ENCODE measurements at places on chromosomes 12 and 14. TPM values are rescaled to one million over a fixed set of nuclear protein-coding genes. Genes with fewer than 3 reads are reported as not detected.
A peak's percentile ranks its signal among the peaks of the same experiment; 100 is the strongest.

Gene TTLL5
- polyA plus RNA-seq: 26.7 TPM

Gene ACRBP
- polyA plus RNA-seq: 6.6 TPM

Gene ADAMTS20
- 1.2 TPM for polyA plus RNA-seq

Gene TRPV4
- polyA plus RNA-seq: 15.6 TPM

Gene TSFM
- 41.1 TPM for polyA plus RNA-seq

Gene PTPRB
- polyA plus RNA-seq: 15.9 TPM

Gene LRTM2
- polyA plus RNA-seq: 0.41 TPM

Gene CMA1
- 0.16 TPM for polyA plus RNA-seq

DNA sequence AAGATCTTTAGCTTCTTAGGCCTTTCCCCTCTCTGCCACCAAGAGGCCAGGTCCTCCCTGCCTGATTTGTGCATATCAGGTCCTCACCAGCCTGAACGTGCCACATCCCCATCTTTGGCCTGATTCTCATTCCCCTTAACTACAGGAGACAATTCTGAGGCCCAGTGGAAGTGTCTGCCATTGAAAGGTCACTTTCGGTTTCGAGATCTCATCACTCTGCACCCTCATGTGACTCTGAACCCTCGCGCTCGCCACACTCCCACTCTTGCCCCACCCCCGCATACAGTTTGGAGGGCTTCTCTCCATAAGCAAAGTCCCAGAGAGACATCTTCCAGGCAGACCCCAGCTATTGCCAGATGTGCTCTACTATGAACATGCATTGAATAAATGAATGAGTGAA, 189.0 kb downstream of the NTF3 start:
- no peak for DNase-seq

DNA sequence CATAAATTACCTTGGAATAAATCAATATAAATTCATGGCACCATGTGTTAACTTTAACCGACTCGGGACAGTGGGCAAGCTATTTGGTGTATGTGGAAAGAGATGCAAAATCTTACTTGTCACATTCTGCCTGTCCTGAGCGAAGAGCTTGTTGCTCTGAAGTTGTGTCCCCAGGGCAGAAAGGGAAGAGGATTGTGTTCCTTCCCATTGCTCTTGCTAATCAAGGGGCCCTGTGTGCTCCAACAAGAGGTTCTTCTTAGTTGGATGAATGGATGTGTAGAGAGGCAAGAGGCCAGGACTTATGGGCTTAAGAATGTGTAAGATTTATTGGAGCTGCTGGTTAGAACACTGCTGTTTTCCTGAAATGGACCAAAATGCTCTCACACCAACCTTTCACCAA, 36.5 kb upstream of the FRS2 start:
- no peak for DNase-seq

GRCh38 chr14:35046048-35046750, at the start of gene FAM177A1:
Gene FAM177A1 (plus strand): TSS chr14:35046272. CDS start chr14:35046464, 192 bp downstream.
- peak; percentile 75 for DNase-seq

DNA sequence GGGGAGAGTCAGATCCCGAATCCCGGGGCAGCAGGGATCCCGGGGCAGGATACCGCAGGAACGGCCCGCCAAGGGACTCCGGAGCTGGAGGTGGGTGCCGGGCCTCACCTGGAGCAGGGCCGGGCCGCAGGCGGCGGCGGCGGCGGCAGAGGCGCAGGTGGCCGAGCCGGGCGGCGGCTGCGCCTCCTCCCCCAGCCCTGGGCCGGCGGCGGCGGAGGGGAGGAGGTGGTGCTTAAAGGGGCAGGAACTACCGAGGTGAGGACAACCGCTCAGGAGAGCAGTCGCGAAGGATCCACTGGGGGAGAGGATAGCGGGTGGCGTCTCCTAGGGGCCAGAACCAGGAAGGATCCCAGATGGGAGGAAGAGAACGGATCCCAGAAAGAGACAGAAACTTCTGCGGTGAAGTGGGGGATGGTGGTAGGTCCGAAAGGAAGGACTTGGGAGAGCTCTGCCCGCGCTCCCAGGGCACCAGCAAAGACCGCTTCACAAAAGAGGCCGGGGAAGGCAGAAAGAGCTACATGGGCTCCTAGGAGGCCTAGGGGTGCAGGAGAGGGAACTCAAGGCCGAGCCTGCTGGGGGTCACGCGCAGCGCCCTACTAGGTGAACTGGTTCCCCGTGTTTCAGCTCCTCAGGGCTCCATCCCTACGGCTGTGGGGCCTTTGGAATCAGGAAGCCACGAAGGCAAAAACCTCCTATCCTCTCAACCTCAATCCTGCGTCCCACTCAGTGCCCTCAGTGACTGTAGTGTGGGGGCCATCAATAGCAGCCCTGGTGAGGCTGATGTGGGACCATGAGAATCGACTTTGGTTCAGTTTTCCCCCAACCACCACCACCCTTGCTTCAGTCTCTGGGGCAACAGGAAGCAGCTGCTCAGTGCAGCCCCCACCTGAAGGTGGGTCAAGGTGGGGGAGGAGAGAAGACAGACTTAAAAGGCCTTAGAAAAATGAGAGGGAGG, 5.0 kb upstream of the BAZ2A start:
- no peak for DNase-seq

GRCh38 chr12:59657711-59658110, 61.9 kb downstream of the SLC16A7 start:
- DNase-seq: no peak

- DNase-seq: no peak
Observed at GRCh38 chr12:1838994-1839365, 18.6 kb downstream of the LRTM2 start.

DNA sequence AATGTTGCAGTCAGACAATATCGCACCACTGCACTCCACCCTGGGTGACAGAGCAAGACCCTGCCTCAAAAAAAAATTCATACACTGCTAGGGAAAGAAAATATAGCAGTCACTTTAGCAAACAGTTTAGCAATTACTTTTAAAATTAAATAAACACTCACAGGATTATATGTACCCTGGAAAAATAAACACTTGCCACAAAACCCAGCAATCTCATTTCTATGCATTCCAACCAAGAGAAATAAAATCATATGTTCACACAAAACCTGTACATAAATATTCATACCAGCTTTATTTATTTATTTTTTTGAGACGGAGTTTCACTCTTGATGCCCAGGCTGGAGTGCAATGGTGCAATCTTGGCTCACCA, 20.2 kb downstream of the ATXN2 start:
- no peak for DNase-seq

DNA sequence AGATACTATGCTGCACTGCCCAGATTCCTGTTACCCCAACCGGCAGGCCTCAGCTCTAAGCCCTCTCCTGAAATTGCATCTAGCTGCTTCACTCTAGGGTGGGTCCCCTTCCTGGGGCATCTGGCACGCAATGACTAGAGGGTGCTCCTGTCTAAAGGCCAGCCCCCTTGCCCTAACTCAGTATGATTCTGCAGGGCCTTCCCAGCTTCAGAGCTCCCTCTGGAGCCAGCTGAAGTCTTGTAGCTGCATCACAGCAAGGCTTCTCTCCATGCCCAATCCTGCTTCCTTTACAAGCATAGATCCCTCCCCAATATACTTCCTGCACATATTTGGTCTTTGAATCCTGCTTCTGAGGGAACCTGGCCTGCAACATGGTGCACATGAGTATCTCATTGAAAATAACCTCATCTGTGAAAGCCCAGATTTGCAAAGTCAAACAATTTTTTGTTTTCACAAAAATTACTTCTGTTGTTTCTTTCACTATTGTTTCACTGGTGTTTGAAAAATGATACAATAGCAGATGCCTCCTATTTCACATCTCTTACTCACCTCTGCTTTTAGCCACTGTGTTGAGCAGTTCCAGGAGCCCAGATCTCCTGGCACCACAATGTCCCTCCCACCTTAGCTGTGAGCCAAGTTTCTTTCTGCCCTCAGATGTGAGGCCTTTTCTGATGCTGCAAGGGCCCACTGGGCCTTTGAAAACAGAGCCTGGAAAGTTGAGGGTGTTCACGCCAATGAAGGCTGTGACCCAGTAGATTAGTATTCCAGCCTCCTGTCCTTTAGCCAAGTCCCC, 169.5 kb upstream of the EGLN3 start:
- DNase-seq: no peak

GRCh38 chr12:104177663-104178501, 37.7 kb upstream of the TXNRD1 start:
- no peak for DNase-seq

DNA sequence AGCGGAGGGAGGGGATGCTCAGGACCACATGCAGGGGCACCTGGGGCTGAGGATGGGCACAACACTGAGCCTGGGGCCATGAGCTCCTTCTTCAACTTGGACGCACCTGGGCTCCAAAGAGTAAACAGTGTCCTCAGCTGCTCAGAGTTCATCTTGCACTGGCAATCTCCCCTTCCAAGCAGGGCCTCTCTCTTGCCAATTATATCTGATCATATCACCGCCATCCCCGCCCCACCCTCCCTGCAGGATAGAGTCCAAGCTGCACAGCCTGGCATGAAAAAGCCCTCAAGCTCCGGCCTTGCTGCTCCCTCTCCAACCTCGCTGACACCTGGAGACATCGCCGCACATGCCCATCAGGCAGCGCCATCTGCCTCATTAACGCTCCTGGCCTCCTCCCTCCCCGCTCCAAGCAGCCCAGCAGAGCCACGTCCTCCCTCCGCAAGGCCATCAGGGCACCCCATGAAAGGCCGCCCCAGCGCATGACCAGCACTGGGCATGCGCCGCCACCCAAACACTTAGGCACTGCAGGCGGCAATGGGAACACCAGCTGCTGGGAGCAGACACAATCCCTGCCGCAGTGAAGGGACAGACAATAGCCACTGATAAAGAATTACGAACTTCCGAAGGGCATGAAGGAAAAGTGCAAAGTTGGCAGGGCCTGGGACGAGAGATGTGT, 88.8 kb downstream of the CHGA start:
- DNase-seq: no peak

DNA sequence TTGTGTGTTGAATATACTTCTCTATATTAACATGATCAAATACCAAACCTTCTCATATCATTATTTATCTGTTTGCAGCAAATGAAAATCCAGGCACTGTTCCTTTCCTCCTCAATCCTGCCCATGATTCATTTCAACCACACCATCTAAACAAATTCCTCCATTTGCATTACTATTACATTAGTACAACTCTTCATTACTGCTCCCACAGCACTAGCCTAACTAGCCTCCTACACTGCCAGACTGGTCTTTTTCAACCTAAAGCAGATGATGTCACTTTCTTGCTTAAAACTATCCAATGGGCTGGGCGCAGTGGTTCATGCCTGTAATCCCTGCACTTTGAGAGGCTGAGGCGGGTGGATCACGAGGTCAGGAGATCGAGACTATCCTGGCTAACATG, 117.3 kb upstream of the MYF6 start:
- no peak for DNase-seq

DNA sequence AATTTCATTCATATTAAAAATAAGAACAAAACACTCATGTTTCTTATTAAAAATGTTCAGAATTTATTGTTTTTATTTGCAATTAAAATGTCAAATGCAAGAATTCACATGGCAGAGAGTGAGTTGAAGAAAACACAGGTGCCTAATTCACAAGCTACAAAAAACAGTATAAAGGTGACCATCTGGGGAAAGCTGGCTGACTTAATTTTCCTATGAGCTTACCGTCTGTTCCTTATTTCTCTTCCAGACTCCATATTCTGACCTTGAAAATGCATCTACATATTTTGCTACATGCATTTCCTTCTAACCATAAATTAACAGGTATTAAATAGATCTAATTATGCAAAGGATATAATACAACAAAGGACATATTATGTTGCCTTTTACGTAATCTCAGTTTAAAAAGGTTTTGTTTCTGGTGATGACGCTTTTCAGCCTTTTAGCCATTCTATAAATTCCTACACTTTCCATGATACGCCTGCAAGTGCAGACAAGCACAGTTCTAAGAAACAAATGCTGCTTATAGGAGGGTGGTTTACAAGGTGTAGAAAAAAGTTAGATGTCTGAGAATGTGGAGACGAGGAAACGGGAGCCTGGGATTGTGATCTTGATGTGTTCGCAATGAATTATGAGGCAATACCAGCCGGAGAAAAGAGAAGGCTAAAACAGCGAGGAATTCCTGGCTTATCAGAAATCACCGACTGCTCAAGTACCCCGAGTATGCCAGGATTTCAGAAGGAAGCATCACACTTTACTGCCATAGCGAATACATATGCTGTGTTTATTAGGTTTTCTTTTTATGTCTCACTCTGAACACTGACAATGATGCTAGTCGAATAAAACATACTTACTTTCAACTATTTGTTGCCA, 24.6 kb downstream of the LIN7A start:
- no peak for DNase-seq

- DNase-seq: no peak
Observed at GRCh38 chr14:49905989-49906388, 13.1 kb downstream of the ARF6 start.

DNA sequence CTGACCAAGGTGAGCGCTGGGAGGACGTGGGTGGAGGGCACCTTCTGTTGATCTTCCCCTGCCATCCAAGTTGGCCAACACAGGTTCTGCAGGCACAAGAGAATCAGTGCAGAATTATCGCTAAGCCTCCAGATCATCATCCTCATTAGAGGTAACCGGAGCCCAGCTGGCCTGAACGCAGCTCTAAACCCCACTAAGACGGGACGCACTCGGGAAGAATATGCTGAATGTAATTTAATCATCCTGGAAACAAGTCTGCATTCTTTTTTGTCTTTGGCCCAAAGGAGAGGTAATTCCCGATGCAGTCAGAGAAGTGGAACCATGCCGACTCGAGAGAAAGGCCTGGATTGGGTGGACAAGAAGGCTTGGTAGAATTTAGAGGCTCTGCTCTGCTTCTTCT, 111.0 kb upstream of the GSC start:
- DNase-seq: no peak

DNA sequence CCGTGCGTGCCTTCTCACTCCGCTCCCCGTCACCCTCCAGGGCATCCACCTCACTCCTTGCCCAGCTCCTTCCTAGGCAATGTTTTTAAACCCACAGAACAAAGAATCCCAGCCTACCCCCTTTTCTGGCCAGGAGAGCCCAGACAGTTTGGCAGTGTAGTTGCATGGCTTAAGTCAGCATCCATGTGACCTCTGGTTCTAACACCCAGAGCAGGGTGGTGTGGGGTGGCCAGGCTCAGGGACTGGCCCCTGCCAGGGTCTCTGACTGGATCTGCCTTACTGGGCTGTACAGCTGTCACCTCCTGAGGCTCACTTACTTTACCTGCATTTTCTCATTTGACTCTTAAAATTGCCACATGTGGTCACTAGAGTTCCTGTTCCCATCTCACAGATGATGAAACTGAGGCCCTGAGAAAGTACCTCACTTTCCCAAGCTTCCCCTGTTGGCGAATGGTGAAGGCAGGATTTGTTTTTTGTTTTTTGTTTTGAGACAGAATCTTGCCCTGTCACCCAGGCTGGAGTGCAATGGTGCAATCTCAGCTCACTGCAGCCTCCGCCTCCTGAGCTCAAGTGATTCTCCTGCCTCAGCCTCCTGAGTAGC, 18.3 kb downstream of the SDS start:
- no peak for DNase-seq

DNA sequence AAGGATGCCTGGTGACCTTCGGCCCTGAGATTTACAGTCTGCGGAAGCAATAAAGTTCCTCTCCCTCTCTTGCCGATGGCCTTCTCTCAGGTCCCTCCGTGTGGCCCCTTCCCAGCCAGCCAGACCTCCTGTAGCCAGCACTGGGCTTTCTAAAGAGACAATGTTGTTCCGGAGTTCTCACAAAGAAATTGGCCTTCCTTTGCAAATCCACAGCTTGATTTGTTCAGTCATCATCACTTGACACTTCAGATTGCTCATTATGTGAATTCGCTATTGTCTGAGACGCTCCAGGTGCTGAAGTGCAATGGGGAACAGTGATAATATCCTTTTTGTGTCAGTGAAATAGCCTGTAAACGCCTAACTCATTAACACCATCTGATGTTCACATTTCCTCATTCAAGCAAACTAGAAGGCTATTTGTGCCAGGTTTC, 43.7 kb upstream of the GPHB5 start:
- DNase-seq: no peak
